Glutamatergic neuron (in vitro differentiated cells): ENCODE measurements at places on chromosomes 4 and X. TPM values are rescaled to one million over a fixed set of nuclear protein-coding genes. Genes with fewer than 3 reads are reported as not detected.

The SORBS2 gene
- total RNA-seq: 95.5 TPM

DNA sequence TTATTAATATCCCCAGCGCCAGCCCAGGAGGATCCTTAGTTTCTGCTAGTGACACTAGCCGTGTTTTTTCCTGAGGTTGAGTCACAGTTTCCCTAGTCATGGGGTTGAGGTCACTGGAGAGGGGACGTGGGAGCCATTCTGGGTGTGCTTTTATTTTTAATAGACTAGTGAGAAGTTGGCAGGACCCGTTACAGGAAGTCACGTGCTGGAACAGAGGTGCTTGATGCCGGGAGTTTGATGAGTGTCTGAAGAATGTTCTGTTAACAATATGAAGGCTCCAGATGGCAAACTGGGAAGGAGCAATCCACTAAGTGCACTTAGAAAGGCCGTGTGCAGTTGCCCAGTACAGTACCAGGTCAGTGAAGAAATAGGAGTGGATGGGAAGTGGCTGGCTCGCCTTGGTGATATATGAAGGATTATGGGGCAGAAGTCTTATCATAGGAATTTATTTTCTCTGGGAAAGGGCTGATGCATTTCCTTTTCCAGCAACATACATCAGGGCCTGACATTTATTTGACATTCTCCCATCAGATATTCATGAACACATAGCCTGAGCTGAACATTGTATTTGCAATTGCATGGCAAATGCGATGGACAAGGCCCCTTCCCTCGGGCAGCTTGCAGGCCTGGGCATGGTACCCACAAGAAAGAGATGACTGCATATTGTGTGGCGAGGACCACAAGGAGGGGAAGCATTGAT is 291.8 kb downstream of the FBXW7 start:
- H3K4me3 ChIP-seq: no peak overlapping the region
- H3K27me3 ChIP-seq: peaks cover 2% of the 10 kb centered on the region
- H3K36me3 ChIP-seq: no peaks in the 10 kb centered on the region

- H3K36me3 ChIP-seq: no peaks in the 10 kb centered on the region
- DNase-seq: no peak
- H3K4me3 ChIP-seq: no peak overlapping the region
- H3K27me3 ChIP-seq: no peaks in the 10 kb centered on the region
- no peaks in the 10 kb centered on the region for H3K4me1 ChIP-seq
Observed at GRCh38 chr4:141348573-141348972, 127.9 kb downstream of the ZNF330 start.

GRCh38 chr4:2638730-2639129 is 102.3 kb downstream of the FAM193A start:
- DNase-seq: no peak
- H3K27ac ChIP-seq: peak overlapping the region; percentile 43
- H3K36me3 ChIP-seq: no peaks in the 10 kb centered on the region
- peaks cover 10% of the 10 kb centered on the region for H3K27me3 ChIP-seq
- no peak overlapping the region for H3K4me3 ChIP-seq
- peaks cover 17% of the 10 kb centered on the region for H3K4me1 ChIP-seq

DNA sequence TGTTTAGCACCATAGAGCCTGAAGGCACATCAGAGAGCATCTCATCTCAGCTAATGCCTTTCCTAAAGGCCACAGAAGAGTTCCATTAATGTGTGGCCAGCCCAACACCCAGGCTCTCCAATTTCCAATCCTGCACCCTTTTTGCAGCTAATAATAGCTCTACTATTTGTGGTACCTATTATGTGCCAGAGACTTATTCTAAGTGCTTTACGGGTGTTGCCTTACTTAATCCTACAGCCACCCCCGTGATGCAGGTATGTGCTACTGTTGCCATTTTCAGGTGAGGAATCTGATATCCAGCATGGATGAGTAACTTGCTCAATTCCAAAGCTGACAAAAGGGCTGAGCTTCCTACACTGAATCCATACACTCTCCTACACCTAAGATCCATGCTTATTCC is 217.6 kb upstream of the GALNT7 start:
- H3K4me3 ChIP-seq: no peak overlapping the region
- no peak for DNase-seq
- no peak overlapping the region for H3K27ac ChIP-seq

GRCh38 chrX:153944140-153944799 is at the start of gene RENBP:
TSS of gene RENBP (minus strand) at chrX:153944643. CDS start at chrX:153944610, 33 bp downstream.
- H3K27ac ChIP-seq: no peak within 1 kb of the TSS
- no peaks in the 10 kb centered on the region for H3K36me3 ChIP-seq

GRCh38 chr4:135434936-135435335 is 1233.3 kb upstream of the PABPC4L start:
- H3K36me3 ChIP-seq: peaks cover 6% of the 10 kb centered on the region
- no peak overlapping the region for H3K4me3 ChIP-seq
- H3K27me3 ChIP-seq: no peaks in the 10 kb centered on the region
- H3K4me1 ChIP-seq: no peaks in the 10 kb centered on the region
- no peak for DNase-seq
- no peak overlapping the region for H3K27ac ChIP-seq

- H3K4me3 ChIP-seq: peak overlapping the region; percentile 25
- no peaks in the 10 kb centered on the region for H3K27me3 ChIP-seq
- DNase-seq: peak; percentile 21
- no peaks in the 10 kb centered on the region for H3K36me3 ChIP-seq
Observed at GRCh38 chrX:38192007-38192810, 28.5 kb downstream of the SRPX start.

The GPR119 gene
- not detected for total RNA-seq

The RASL11B gene
- 24.8 TPM for total RNA-seq

The RBM47 gene
- 0.98 TPM for total RNA-seq

DNA sequence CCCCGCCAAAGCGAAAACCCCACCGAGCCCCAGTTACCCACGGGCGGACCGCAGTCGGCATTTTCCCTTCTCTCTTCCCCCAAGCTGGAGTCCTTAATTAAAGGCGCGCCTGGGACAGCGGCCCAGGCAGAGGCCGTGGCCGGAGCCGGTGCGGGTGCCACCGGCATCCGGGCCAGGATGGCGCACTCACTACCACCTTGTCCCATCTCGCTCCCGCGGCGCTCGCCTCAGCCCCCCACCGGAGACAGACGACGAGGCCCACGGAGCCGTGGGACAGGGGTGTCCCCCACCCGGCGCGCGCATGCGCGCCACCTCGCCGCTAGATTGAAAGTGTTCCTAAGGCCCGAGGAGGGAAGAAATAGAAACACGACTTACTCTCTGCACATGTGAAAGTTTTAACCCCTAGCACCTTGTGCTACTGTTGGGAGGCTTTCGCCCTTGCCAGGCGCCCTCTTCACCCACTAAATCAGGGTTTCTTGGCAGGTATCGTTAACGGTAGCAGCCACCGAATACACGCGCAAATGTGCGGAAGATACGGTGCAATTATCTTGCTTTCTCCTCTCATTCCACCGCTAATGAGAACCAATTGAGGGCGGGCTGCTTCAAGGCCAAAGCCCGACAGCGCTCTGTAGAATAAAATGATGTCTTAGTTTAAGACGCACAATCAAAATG is 64.3 kb upstream of the CCDC160 start:
- H3K27ac ChIP-seq: peak overlapping the region; percentile 48
- H3K27me3 ChIP-seq: peaks cover 5% of the 10 kb centered on the region
- H3K4me3 ChIP-seq: peak overlapping the region; percentile 91
- H3K4me1 ChIP-seq: peaks cover 9% of the 10 kb centered on the region
- H3K36me3 ChIP-seq: no peaks in the 10 kb centered on the region

The PRDM5 gene
- total RNA-seq: 16.6 TPM

DNA sequence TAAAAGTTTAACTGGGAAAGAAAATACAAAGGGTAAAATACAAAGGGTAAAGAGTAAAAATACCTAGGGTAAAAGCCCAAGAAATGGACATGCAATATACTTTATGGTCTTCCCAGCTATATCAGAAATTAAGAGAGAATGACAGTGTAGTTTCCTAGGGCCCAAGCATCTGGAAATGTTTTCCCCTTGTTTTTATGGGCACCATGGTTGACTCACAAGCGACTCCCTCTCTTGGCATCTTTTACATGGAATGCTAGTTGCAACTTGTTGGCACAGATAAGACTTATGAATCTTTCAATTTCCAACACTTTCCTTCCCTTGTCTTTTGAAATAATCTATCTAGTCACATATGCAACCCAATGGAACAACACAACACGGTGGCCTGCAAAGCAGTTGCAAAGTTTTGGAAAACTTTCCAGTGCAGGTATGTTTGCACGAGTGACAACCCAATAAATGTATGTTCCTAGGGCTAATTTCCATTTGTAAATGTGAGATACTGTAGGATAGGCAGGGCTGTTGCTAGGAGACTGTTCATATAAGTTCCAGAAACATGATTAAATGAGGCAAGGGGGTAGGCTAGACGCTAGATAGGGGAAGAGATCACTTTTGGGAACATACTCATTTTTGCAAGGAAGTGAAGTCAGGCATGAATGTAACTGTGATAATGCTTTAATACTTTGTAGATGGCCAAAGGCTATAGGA is 36.4 kb upstream of the CWH43 start:
- H3K4me1 ChIP-seq: no peaks in the 10 kb centered on the region
- H3K27me3 ChIP-seq: no peaks in the 10 kb centered on the region
- DNase-seq: no peak
- H3K4me3 ChIP-seq: no peak overlapping the region

The ATOH1 gene
- total RNA-seq: not detected

DNA sequence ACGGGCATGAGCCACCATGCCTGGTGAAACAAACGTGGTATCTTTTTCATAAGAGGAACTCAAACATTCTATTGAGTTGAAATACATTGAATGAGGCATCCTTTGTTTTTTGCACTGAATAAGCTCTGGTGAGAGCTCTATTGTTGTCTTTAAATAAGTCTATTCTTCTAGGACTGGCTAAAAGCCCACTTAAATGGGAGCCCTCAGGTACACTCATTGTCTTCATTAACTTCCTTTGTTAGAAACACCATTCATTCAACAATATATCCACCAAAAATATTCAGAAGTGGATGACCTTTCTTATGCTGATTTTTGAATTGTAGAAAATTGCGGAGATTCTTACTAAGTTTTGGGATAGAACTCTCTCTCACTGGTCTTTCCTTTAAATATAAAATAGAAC is 568.0 kb downstream of the IL1RAPL1 start:
- no peaks in the 10 kb centered on the region for H3K27me3 ChIP-seq
- H3K4me3 ChIP-seq: no peak overlapping the region
- no peaks in the 10 kb centered on the region for H3K36me3 ChIP-seq
- no peak for DNase-seq

The GAGE2A gene
- not detected for total RNA-seq

The PABPC1L2B gene
- total RNA-seq: 1.5 TPM

GRCh38 chr4:121484633-121485032 is 103.8 kb upstream of the QRFPR start:
- no peak overlapping the region for H3K27ac ChIP-seq
- H3K36me3 ChIP-seq: no peaks in the 10 kb centered on the region
- DNase-seq: peak; percentile 36
- peaks cover 2% of the 10 kb centered on the region for H3K27me3 ChIP-seq
- no peaks in the 10 kb centered on the region for H3K4me1 ChIP-seq
